ENCODE measurements at places on chromosomes 7 and 10. TPM values are rescaled to one million over a fixed set of nuclear protein-coding genes. Genes with fewer than 3 reads are reported as not detected.

- DNase-seq = no peak
These were observed 484 bp downstream of the ZNF438 start for GRCh38 chr10:31031205-31031557.

- no peak for DNase-seq
These were observed 66.7 kb upstream of the MYO3A start for GRCh38 chr10:25867321-25867720.

DNA sequence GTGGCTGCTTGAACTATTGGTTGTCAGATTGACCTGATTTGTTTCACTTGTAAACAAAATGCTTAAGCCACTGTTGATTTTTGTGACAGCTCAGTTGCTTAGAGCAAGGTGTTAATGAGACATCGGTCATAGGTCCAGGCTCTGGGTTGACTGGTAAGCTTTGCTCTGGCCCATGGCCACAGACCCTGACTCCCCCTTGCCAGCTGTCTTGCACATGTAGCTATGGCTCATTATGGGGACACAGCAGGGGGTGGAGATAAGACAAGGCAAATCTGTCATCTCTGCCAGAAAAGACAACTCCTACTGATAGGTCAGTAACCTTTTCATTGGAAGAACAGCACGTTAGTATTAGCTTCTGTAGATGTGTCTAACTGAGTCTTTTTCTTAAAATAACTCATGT is 95.3 kb downstream of the KAT6B start:
- DNase-seq = no peak

- no peak for DNase-seq
These were observed 23.0 kb upstream of the LEP start for GRCh38 chr7:128217967-128218652.

GRCh38 chr10:53122281-53122680 is 349.7 kb upstream of the MBL2 start:
- DNase-seq = no peak

- DNase-seq = no peak
These were observed 31.4 kb downstream of the C10orf90 start for GRCh38 chr10:126639084-126639483.

GRCh38 chr10:20993389-20993788 is 96.3 kb upstream of the NEBL start:
- no peak for DNase-seq

DNA sequence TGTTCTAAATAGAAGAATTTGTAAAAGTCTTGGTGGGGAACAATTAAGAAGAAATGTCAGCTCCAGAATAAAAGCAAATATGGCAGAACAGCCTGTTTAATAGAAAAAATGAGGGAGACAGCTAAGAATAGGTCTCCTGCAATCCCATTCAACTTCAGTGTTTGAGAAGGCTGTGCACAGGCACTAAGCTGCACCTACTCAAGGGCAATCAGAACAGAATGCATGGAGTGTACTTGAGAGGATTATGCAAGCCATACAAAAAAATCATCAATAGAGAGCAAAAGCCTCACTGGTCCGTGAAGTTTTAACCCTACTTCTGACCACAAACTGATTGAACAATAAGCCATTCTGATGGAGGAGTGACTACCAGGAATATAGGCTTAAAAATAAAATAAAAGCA is 690.7 kb upstream of the PCDH15 start:
- DNase-seq = no peak

DNA sequence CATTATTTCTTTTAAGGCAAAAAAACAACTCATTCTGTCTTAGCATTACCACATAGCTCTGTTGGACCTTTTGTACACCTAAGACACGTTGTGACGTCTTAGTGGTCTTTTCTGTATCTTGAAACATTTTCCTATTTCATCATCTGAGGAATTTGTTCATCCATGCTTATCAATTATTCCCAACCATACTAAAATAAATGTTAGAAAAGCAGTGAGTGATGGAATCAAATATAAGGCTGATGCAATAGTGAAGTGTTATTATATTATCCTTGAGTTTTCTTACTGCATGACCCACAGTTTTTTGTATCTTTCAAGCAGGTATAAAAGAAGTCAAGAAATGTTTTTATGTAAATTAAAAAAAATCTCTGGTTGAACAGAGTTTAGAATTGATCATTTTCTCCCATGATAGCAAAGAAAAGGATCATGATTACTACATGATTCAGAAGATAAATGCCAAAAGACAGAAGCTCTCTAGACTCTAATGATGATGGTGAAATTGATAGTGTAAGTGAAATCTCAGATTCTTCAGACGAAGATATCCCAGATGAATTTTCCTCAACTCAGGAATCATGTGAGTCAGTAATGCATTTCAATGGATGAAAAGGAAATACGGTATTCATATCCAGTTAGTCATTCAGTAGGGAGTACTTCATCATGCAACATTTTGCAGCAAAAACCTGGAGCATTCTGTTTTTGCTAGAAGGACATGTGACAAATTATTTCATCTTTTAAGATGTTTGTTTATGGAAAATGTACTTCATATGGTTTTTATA is 51.4 kb downstream of the CELF2 start:
- no peak for DNase-seq

DNA sequence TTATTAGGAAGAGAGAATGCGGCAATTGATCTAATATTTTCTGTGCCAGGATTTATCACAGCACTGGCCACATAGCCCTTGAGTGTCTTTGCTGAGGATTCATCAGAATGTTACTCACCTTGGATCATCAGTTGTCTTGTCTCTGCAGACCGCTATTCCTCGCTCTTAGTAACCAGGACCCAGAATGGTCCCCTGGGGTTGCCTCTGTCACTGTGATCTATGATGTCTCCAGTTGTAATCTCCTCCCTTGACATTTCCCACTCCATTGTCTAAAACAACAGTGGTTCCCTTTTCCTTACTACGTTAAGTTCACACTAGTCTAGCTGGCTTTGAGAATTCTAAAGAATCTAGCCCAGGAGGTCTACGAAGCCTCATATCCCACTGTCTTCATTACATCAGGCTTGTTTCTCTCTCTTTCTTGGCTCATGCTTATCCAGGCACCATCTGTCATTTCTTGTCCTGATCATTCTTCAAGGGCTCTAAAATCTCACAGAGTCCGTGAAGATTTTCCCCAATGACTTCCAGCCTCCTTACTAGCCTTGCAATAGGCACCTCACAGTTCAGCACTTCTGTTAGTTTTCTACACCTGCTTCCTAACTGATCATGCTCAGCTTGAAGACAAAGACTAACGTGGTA is 125.8 kb downstream of the CUBN start:
- DNase-seq = no peak

DNA sequence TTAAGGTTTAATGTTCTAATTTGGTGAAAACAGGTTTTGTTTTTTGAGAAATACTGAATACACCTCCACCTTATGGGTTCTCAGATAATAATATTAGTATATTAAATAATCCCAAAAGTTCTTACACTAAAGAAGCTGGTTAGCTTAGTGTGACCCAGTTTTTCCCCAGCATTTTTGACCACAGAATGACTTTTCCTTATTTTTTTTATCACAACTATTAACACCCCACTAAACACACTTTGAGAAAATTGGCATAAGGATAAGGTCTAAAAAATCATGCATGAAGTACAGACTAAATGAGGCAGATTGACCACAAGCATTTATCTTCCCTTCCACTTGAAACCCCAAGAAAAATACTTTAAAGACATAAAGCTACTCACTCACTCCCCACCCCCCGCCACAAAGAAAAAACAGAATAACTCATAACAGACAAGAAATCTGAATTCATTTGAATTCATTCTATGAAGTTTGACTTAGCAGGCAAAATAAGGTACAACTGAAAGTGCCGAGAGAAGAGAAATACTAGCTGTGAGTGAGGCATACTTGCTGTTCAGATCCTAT is 49.7 kb upstream of the WNT16 start:
- DNase-seq = no peak

GRCh38 chr7:86778271-86778670 is 134.6 kb downstream of the GRM3 start:
- no peak for DNase-seq

- DNase-seq = no peak
These were observed 242.7 kb upstream of the SEMA3C start for GRCh38 chr7:81161451-81162075.

DNA sequence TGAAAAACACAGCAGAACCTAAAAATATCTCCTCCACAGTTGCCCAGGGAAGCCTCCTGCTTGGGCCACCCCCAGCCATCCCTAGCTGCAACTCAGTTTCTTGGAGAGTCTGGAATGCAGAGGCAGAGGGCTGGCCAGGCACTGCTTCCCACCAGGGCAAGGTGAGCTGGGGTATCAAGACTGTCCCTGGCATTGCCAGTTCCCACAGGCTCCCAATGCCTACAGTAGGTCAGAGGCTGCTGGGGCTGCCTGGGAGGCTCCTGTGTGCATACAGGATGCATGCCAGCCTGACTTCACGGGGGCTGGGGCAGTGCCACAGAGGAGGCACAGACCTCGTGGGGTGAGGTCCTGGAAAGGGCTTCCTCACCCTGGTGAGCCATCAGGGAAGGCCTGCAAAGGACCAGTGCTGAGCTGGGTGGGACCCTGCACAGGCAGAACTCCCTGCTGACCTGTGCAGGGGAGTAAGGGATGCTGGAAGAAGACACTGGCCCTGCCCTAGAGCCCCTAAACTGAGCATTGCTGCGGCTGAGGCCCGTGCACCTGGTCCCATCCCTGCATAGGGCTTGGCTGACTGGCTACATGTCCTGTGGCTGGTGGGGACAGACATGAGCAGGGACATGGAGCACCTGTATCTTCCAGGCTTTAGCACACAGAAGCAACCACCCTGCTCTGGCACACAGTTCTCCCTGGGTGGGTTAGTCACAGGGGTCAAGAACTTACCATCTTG is 121.9 kb upstream of the RET start:
- DNase-seq = no peak

DNA sequence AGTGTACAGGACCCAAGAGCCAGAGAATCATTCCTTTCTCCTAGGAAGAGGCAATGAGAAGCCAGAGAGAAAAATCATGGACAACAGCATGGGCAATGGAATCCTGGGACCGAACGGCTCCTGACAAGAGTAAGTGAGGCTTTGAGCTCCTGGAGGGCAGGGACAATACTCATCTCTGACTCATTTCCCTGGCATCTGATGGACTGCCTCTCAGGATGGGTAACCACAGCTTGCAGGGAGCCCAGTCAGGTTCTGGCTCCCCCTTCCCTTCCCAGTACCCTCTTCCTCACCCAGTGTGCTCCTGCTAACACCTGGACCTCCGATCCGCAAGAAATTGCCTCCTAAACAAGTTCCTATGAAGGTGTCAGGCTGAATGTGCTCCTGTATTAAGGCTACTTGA is 51.2 kb upstream of the SORCS3 start:
- DNase-seq = no peak

DNA sequence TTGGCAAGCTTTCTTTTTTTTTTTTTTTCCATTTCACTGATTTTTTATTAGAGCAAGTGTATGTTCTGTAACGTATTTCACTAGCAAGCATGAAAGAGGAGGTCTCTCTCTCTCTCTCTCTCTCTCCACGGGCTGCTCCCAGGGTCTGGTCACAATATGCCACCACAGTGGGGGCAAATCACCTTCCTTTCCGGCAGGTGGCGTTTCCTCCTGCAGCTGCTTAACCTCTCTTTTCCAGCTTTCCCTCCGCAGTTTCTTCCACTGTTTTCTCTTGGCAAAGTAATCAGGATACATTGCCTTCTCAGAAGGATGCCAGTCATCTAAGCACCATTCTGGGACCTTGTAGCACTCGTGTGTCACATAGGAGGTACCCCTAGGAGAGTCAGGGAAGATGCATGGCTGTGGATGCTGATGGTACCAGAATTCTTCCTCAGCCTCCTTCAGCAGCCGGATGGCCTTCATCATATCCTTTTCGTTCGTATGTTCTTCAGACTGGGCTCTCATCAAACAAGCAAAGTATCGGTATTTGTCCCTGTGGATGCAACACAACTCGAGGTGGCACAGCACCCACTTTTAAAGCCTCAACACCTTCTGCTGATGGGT is 197.3 kb upstream of the PODXL start:
- DNase-seq = no peak

DNA sequence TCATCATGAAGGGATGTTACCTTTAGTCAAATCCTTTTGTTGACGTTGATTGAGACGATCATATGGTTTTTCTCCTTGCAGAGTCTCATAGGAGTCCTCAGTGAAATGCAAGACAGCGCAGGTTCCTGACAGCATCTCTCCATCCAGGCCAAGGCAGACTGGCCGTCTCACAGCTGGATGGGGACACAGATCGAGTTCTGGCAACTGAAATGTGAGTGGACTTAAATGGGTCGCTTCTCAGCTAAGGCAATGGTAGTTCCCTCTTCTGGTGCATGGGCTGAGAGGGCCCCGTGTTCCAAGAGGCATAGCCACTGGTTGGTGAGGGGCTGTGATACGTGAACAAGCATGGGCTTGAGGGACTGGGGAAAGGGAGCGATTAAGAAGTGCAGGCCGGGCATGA is 99.3 kb upstream of the CPXM2 start:
- DNase-seq = no peak

GRCh38 chr10:43691485-43691884 is 42.8 kb upstream of the ZNF32 start:
- no peak for DNase-seq

DNA sequence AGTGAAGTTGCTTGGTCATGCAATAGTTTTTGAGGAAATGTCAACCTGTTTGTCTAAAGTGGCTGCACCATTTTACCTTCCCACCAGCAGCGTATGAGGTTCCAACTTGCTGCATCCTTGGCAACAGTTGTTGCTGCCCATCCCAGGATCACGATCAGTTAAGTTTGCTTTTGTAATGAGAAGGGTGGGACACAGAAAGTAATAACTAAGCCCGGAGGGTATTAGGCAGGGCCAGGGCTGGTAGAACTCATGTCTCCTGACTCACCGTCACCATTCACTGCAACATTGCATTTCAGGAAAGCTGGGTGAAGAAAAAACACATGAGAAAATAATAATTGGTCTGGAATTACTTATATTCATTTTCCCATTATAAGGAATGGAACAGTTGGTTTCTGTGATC is 25.4 kb downstream of the CELF2 start:
- no peak for DNase-seq

- no peak for DNase-seq
These were observed 30.8 kb upstream of the EMX2 start for GRCh38 chr10:117511601-117512390.

DNA sequence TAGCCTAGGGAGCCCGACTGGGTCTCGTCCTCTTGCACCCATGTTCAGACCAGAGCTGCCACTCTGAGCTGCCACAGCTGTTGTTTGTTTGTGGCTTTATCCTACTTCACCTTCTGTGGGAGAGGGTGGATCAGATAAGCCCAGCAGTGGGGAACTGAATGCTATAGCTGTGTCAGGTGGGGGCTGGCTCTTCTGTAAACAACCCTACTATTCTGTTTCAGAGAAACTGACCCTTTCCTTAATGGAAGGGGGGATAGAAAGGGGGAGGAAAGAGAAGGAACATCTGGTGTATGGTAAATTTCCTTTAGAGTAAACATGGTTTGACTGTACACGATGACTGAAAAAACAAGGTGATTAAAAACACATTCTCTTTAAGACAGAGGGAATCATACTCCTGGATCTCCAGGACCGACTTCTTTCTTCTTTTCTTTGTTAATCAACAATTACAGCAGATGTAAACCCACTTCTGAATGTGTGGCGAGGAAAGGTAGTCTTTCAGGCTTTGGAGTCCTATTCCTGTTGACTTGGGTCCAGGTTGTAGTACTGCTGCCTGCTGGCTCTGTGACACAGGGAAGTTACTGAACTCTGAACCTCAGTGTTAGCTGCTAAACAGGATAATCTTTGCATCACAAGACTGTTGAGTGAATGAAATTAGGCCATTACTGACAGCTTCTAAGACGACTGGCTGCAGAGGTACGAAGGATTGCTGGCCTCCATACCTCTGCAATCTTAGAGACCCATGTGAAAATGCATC is 6.0 kb downstream of the PRXL2A start:
- DNase-seq = peak; percentile 73

The TRDMT1 gene
- polyA plus RNA-seq = 11.4 TPM

The CFAP43 gene
- 33.7 TPM for polyA plus RNA-seq

The SORBS1 gene
- polyA plus RNA-seq = 37.8 TPM

The PLXNA4 gene
- 15.5 TPM for polyA plus RNA-seq

The AKR1C3 gene
- 83.5 TPM for polyA plus RNA-seq

The PILRA gene
- polyA plus RNA-seq = 3.2 TPM

The MYO3A gene
- polyA plus RNA-seq = 10.1 TPM

Data from left renal cortex interstitium (tissue), 4 donors.